ENCODE measurements at places on chromosomes 12 and 14. TPM values are rescaled to one million over a fixed set of nuclear protein-coding genes. Genes with fewer than 3 reads are reported as not detected.

TPPP2 gene
- total RNA-seq = not detected

GPR135 gene
- total RNA-seq = 0.14 TPM

ASPG gene
- not detected for total RNA-seq

PDE3A gene
- total RNA-seq = 0.14 TPM

PUS7L gene
- total RNA-seq = 7.6 TPM

PDZRN4 gene
- total RNA-seq = not detected

MYBPC1 gene
- not detected for total RNA-seq

PIK3C2G gene
- 1.6 TPM for total RNA-seq

TEX22 gene
- not detected for total RNA-seq

RNFT2 gene
- 0.14 TPM for total RNA-seq

PKP2 gene
- 18.5 TPM for total RNA-seq

COX8C gene
- total RNA-seq = not detected

All from airway epithelial cell (primary cell).